ENCODE measurements at places on chromosomes 1 and 21. TPM values are rescaled to one million over a fixed set of nuclear protein-coding genes. Genes with fewer than 3 reads are reported as not detected.

The SLAMF1 gene
- total RNA-seq, result 22.9 TPM

The RIMKLA gene
- total RNA-seq, result 3.4 TPM

DNA sequence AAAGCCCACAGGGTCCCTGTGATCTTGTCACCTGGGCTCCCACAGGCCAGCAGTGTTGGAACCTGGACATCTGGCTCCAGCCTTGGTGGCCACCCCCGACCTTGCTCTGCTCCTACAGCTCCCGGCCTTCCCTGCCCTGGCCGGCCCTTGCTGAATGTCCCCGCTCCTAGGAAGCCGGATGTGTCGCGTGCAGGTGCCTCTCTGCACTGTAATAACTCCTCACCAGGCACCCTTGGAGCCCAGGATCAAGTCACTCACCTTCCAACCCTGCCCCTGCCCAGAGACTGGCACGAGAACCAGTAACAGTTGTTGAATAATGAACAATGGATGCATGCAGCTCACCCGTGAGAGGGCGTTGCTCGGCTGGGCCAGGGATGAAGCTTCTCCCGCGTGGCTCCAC, 12.1 kb downstream of the PDE9A start:
- DNase-seq, result no peak
- no peak overlapping the region for H3K27ac ChIP-seq
- peaks cover 9% of the 10 kb centered on the region for H3K36me3 ChIP-seq
- H3K4me1 ChIP-seq, result no peaks in the 10 kb centered on the region
- H3K27me3 ChIP-seq, result no peaks in the 10 kb centered on the region
- H3K4me3 ChIP-seq, result no peak overlapping the region

The NRAS gene
- total RNA-seq, result 56.0 TPM

- no peaks in the 10 kb centered on the region for H3K27me3 ChIP-seq
- H3K36me3 ChIP-seq, result no peaks in the 10 kb centered on the region
- H3K4me3 ChIP-seq, result no peak overlapping the region
- no peak for DNase-seq
Measured at GRCh38 chr1:2933431-2934155, 87.7 kb upstream of the ACTRT2 start.

The AMY1C gene
- not detected for total RNA-seq

The PRAMEF4 gene
- not detected for total RNA-seq

- H3K36me3 ChIP-seq, result peaks cover 20% of the 10 kb centered on the region
- H3K4me3 ChIP-seq, result no peak overlapping the region
- no peaks in the 10 kb centered on the region for H3K4me1 ChIP-seq
- H3K27ac ChIP-seq, result no peak overlapping the region
- H3K27me3 ChIP-seq, result no peaks in the 10 kb centered on the region
Measured at GRCh38 chr21:45122432-45123132, 48.2 kb downstream of the ADARB1 start.

DNA sequence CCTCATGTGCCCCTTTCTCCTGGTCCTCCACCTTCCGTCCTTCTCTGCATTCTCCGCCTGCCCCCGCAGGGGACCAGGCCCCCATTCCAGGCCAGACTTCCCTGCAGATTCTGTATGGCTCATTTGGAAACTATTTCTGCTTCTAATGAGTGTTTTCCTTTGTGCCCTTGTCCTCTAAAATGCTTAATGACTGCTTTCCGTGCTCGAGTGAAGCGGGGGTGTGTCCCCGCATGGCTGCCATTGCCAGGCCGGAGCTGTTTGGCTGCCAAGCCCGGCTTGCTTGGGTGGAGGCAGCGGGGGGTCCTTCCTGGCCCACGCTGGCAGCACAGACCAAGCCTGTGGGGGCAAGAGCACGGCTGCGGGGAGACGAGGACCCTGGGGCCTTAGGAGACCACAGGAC, 299.3 kb upstream of the VAMP3 start:
- no peaks in the 10 kb centered on the region for H3K36me3 ChIP-seq
- H3K27me3 ChIP-seq, result no peaks in the 10 kb centered on the region
- no peak overlapping the region for H3K27ac ChIP-seq
- no peaks in the 10 kb centered on the region for H3K4me1 ChIP-seq
- DNase-seq, result no peak

The SPTA1 gene
- total RNA-seq, result not detected

- H3K36me3 ChIP-seq, result no peaks in the 10 kb centered on the region
- H3K4me3 ChIP-seq, result no peak overlapping the region
- no peak for DNase-seq
- H3K27me3 ChIP-seq, result no peaks in the 10 kb centered on the region
- H3K27ac ChIP-seq, result no peak overlapping the region
- no peaks in the 10 kb centered on the region for H3K4me1 ChIP-seq
Measured at GRCh38 chr1:229636042-229636441, 10.0 kb downstream of the URB2 start.

GRCh38 chr1:244897476-244898254, 33.3 kb upstream of the HNRNPU start:
- H3K27me3 ChIP-seq, result no peaks in the 10 kb centered on the region
- H3K4me1 ChIP-seq, result no peaks in the 10 kb centered on the region
- H3K36me3 ChIP-seq, result no peaks in the 10 kb centered on the region
- H3K27ac ChIP-seq, result no peak overlapping the region
- no peak overlapping the region for H3K4me3 ChIP-seq
- DNase-seq, result no peak

The VSIG8 gene
- not detected for total RNA-seq

The FNDC5 gene
- total RNA-seq, result not detected

DNA sequence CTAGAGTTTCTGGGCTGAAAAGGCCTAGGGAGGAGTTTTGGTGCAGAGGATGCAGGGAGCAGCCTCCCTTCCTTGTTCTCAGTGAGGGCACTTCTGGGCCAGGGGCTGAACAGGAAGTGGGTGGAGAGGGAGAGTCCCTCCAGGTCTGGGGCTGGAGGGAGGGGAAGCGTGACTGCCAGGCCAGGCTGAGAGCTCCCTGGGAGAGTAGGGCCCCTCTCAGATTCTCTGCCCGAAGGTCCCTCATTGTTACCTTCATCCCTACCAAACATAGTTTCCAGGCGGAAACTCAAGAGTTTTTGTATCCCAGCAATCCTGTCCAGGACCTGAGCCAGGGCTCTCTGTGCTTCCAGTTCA, 36.8 kb downstream of the CITED4 start:
- H3K4me1 ChIP-seq, result peaks cover 4% of the 10 kb centered on the region
- no peak overlapping the region for H3K4me3 ChIP-seq
- no peak for DNase-seq
- no peaks in the 10 kb centered on the region for H3K27me3 ChIP-seq

GRCh38 chr1:18230840-18231239, 123.2 kb downstream of the IGSF21 start:
- no peak for DNase-seq
- no peaks in the 10 kb centered on the region for H3K36me3 ChIP-seq
- no peak overlapping the region for H3K27ac ChIP-seq
- no peaks in the 10 kb centered on the region for H3K27me3 ChIP-seq

- H3K36me3 ChIP-seq, result no peaks in the 10 kb centered on the region
- no peak overlapping the region for H3K27ac ChIP-seq
- no peak for DNase-seq
- H3K4me1 ChIP-seq, result no peaks in the 10 kb centered on the region
Measured at GRCh38 chr1:171819946-171820345, 21.4 kb upstream of the DNM3 start.

DNA sequence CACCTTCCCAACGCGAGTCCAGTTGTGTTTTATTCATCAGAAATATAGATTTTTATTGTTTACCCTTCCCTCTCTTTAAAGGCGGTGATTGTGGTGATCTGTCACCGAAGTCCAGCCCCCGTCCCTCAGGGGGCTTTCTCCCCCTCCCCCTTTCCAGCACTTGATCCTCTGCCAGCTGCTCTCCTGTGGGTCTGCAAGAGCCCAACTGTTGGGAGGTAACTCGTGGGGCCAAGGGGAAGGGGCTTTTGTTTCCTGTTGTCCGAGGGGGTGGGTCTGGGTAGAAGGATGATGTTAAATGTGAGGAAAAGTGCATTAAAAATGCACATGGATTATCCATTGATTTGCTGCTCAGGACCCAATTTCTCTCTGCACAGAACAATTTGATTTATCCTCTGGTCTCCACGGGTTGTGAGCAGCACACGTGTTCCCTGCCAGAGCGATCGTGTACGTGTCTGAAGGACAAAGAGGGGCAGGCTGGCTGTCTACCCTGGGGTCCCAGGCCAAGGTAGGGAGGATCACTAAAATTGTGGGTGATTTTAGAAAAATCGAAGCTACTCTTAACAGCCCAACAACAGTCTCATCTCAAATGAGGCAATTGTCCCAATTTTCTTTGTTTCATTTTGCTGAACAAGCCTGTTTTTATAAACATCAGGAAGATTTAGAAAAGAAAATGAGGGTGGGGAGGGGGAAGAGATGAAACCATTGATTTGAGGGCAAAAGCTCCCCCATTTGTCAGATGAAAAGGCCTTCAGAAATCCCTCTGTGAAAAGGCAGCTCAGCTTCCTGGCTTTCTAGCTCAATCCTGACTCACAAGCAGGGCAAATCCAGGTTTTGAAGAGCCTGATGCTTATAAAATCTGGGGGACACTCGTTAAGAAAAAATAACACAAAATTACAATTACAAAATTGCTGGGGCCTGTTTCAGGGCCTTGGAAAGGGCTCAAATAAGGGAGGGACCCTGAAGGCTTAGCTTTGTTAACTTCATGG, 176.2 kb downstream of the RHOU start:
- no peak overlapping the region for H3K27ac ChIP-seq
- H3K36me3 ChIP-seq, result no peaks in the 10 kb centered on the region
- H3K4me3 ChIP-seq, result no peak overlapping the region
- no peaks in the 10 kb centered on the region for H3K4me1 ChIP-seq
- H3K27me3 ChIP-seq, result no peaks in the 10 kb centered on the region

The OR14K1 gene
- total RNA-seq, result not detected

DNA sequence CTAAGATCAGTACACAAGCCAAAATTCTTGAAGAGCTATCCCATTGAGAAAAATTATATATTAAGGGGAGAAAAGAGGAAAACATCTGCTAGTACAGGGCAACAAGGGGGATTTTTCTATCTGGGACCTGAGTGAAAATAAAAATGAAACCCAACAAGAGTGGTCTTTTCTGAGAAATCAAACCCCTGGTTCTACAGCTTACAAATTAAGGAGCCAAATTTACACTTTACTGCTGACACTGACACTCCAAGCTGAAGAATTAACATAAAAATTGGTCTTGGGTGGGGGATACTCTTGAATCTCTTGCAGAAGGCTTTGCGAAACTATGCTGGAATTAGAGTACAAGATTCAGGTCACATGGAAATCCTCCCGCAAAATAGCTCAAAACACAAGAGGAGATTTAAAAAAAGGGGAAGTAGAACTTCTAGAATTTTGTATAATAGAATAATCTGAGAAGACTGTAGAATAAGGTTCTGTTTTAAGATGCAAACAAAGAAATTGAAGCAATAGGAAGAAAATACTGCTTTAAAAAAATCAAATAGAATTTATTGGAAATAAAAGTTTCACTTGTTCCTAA, 32.1 kb upstream of the HSPA13 start:
- no peaks in the 10 kb centered on the region for H3K27me3 ChIP-seq
- no peaks in the 10 kb centered on the region for H3K4me1 ChIP-seq
- no peak overlapping the region for H3K4me3 ChIP-seq
- H3K36me3 ChIP-seq, result no peaks in the 10 kb centered on the region
- H3K27ac ChIP-seq, result no peak overlapping the region

The CDK11B gene
- 32.3 TPM for total RNA-seq

The TNFSF4 gene
- 1.6 TPM for total RNA-seq

The KRTAP12-2 gene
- total RNA-seq, result not detected

DNA sequence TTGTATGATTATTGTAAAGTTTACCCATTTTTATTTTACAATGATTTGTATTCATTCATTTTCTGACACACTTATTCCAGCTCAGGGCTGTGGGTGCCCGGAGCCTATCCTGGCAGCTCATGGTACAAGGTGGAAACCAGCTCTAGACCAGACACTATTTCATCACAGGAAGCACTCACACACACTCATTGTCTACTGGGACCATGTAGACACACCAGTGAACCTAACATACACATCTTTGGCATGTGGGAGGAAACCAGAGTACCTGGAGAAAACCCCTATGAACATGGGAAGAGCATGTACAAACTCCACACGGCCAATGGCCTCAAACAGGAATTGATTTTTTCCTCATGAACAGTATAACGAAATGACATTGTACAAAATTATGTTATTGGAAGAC, 2.4 kb downstream of the DTL start:
- no peak overlapping the region for H3K27ac ChIP-seq
- DNase-seq, result no peak
- H3K36me3 ChIP-seq, result no peaks in the 10 kb centered on the region
- H3K4me3 ChIP-seq, result no peak overlapping the region

DNA sequence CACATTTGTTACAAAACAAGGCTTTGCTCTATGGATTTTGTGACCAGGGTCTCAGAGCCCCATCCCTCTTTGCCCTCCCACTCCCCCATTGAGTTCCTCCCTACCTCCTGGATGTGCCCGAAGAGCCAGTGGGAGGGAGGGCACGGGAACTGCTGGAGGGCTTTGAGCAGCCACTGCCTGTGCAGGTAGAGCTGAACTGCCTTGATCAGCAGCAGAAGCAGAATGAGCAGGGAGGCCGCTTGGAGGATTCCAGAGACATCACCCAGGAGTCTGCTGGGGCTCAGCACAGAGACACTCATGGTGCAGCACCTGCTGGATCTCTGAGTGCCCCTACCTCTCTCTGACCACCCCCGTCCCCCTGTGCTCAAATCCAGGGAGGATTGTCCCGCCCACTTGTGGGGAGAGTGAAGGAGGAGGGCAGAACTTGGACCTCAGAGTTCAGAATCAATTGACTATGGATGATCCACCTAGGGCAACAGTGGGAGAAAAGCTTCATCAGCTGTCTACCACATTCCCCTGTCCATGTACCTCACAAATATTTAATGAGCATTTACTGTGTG, at the start of gene CYP4A11:
Gene CYP4A11, minus strand, starts transcription at position 342 of the 560 bp plus-strand sequence. Its CDS starts 43 bp downstream, at position 299.
- H3K4me1 ChIP-seq, result no peaks in the 10 kb centered on the region
- H3K27ac ChIP-seq, result no peak within 1 kb of the TSS
- no peak within 1 kb of the TSS for H3K4me3 ChIP-seq
- DNase-seq, result no peak
- no peaks in the 10 kb centered on the region for H3K36me3 ChIP-seq
- H3K27me3 ChIP-seq, result no peaks in the 10 kb centered on the region

The MYOG gene
- total RNA-seq, result not detected

The CHI3L2 gene
- 38.0 TPM for total RNA-seq

DNA sequence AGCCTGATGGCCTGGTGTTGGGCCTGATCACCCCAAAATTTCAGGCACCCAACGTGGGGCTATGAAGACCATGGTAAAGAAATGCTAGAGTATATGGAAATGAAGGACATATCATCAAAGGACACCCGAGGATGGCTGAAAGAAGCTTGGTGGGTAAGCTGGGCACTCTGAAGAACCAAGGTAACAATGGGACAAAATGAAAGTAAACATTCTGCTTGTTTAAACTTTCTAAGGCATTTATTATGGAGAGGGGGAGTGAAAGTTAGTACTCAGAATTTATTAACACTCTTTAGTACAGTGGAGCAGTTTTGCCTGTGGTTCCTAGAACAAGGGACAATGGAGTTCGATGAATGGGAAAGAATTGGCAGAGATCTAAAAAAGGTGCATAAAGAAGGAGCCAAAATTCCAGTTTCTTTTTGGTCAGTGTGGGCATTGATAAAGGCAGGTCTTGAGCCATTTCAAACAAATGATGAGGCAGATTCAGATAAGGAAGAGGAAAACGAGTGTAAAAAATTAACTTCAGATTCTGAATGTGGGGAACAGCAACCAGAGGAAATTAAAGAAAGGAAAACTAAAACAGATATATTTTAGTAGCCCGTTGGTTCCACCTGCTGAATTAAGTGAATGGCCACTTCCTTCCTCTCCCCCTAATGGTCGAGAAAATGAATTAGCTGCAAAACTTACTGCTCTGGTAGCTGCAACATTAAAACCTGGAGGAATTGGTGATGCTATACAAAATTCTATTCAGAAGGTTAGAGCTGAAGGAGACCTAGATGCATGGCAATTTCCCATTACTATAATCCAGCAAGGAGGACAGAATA, 8.4 kb upstream of the PM20D1 start:
- no peak overlapping the region for H3K4me3 ChIP-seq
- H3K27me3 ChIP-seq, result no peaks in the 10 kb centered on the region
- H3K4me1 ChIP-seq, result no peaks in the 10 kb centered on the region
- DNase-seq, result no peak
- H3K27ac ChIP-seq, result no peak overlapping the region

The FGR gene
- 24.3 TPM for total RNA-seq
